ENCODE measurements at places on chromosomes 1 and 21.

DNA sequence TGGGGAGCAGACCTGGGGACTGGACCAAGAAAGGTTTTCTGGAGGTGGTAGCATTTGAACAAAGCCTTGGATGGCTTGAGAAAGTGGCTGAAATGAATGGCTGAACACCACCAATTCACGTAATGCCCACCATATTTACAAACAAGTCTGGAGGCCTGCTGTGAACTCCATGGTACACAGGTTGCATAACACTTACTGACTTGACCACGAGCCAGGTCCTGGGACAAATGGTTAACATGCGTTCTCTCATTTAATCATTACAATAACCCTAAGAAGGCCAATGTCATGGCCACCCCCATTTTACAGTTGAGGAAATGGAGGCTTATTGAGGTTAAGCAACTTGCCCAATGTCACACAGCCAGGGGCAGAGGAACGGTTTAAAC, 44.4 kb downstream of the ZBTB18 start:
- DNase-seq: no peak

GRCh38 chr1:3880429-3881192, 19.5 kb downstream of the C1orf174 start:
- DNase-seq: no peak

GRCh38 chr1:152227310-152227928, 3.4 kb upstream of the HRNR start:
- peak; percentile 10 for DNase-seq

DNA sequence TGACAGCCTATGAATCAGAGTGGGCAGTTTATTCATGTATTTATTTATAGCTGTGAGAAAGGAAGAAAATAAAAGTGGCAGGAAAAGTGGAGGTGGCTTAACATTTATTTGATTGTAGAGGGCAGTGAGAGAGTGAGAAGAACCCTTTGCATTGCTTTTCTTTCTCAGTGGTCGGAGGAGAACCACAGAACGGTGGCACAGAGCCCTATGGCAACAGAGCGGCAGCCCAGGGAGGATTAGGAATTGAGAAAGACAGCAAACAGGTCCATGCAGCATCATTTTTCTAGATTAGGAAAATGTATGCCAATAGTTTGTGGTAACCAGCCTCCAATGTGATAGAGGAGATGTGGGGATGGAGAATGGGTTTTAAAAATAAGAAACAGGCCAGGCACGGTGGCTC, 53.1 kb downstream of the NMNAT2 start:
- DNase-seq: no peak

DNA sequence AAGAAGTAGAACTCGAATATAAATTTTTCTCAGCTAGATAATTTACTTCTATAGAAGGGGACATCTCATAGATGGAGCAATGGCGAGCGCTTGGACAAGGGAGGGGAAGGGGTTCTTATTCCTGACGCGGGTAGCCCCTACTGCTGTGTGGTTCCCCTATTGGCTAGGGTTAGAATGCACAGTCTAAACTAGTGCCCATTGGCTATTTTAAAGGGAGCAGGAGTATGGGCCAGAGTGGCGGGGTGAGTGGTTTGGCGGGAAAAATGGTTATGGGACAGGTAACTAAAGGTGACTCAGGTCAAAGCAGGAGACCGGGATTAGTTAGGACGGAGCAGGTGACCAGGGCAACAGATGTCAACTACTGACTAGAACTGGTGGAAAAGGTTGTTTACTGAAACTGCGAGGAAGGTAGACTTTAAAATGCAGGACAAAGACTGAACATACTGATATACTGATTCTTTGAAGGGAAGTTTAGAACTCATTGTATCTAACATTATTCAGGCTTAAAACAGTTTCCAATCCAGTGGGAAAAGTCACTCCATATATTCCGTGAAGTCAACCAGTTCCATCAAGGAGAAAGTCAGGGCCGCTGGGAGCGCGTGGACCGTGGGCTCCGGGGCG, 940 bp upstream of the ATAD3A start:
- DNase-seq: no peak

DNA sequence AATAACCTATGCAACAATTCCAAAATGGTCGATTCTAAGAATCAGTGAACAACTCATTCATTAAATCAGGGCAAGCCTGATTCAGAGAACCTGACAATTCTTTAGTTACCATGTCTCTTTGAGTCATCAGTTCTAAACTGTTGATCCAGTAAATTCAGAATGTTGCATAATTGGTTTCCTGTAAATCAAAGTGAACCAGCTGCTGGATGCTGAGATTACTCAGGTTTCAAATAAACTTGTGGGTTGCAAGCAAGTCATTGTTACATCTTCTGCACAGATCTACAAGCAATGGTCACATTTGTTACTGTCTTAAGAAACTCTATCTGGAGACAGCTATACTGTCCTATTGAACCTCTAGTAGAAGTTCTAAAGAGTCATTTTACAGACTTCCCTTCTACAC, 16.5 kb downstream of the PLA2G2D start:
- DNase-seq: no peak

DNA sequence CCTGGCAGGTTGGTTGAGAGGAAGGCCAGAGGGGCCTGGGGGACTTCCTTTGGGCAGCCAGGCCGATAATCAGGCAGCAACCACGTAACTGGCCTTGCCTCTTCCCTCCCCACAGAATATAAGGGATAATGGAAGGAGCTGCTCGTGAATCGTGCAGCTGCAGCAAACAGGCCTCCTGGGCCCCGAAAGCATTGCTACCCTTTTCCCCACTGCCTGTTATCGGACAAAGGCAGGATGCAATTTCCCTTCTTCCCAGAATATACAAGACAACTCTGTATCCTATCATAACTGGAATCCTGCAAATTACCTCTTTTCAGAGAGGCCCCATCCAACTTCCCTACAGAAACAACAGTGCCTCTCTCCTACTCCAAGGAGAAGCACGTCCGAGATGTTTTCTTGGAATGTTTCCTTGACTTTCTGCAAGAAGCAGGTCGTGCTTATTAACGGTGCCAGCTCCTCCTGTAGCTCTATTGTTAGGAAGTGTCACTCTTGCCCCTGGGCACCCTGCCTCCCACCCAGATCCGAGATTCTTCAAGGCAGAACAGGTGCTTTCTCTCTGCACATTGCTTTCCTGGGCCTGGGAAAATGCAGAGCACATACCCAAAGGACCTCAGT, 106.0 kb upstream of the TIAM1 start:
- no peak for DNase-seq

DNA sequence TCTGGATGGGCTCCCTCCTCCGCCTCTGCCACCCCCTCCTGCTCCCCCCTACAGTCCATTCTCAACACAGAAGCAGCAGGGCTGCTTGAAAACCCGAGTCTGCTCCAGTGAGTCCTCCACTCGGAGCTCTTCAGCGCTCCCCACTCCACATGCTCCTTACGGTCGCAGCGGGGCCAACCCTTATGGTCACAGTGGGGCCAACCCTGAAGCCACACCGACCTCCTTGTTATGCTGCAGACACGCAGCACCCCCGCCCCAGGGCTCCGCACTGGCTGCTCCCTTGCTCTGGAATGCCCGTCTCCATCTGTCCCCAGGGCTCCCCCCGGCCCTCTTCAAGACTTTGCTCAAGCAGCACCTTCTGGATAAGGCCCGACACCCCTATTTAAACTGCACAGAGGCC, 22.6 kb downstream of the GPR157 start:
- DNase-seq: no peak

GRCh38 chr1:15706751-15707150, 22.6 kb downstream of the PLEKHM2 start:
- DNase-seq: no peak

GRCh38 chr1:32782086-32782485, 35.1 kb downstream of the YARS1 start:
- DNase-seq: no peak

All from Ammon's horn (tissue), 1 donor.